Neuronal stem cell (in vitro differentiated cells): ENCODE measurements at places on chromosomes 7 and 10.

DNA sequence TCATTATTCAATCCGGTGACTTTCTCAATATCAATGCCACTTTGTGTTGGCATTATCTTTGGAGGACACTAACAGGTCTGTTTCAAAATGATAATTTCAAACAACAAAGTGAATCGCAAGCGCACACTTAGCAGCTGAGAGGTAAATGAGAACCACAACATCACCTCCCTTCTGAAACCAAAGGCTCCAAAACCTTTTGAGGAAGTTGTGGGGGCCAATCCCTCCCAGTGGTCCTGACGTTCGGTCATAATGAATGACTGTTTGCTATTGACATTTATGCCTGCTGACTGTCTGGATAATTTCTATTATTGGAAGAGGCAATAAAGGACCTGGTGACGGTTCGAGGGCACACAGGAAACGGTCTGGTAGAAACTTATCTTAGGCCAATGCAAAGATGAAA is 1.8 kb downstream of the ADARB2 start:
- no peak for DNase-seq

DNA sequence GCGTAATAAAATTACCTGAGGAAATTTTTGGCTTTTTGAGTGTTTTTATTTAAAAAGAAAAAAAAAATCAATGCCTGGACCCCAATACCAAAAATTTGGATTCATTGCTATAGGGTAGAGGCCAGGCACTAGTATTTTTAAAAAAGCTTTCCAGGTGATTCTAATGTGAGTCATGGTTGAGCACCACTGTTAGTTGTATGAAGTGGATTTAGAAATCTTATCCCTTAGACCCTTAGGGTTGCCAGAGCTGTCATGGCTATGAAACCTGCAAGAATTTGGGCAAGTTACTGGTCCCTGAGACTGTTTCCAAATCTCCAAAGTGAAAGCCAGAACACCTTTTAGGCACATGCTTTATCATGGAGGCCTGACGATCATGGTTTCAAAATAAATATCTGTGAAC is 262.5 kb downstream of the AHR start:
- no peak for DNase-seq

GRCh38 chr10:57897611-57898010 is 370.1 kb downstream of the IPMK start:
- no peak for DNase-seq

DNA sequence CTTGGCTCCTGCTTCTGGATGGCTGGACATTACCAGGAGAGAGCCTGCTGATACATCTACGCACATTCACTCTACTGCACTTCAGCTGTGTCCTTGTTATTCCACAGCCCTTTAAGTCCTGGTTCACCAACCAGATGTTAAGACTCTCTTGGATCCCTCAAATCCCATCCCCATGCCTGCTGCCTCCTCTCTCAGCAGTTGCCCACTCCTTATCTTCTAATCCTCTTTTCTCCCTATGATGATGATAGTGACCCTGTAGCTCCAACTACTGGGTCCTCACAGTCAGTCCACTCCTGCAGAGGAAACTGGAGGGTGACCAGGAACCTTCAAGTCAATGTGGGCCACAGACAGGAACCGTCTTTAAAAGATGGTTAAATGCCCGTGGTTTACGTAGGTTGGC is 96.3 kb upstream of the PDCD4 start:
- no peak for DNase-seq

GRCh38 chr7:33420311-33420940 is 291.1 kb downstream of the BBS9 start:
- no peak for DNase-seq

GRCh38 chr10:29306688-29307087 is 17.8 kb downstream of the LYZL1 start:
- no peak for DNase-seq

GRCh38 chr7:74320645-74321221 is 31.5 kb downstream of the CLIP2 start:
- DNase-seq: no peak

- no peak for DNase-seq
These were observed 177.4 kb downstream of the HECW1 start for GRCh38 chr7:43289826-43290225.

GRCh38 chr7:66925255-66925654 is 4.2 kb downstream of the TMEM248 start:
- DNase-seq: no peak

GRCh38 chr7:151045262-151045661 is 3.1 kb upstream of the ASIC3 start:
- no peak for DNase-seq

GRCh38 chr7:74598558-74598957 is 59.0 kb upstream of the GTF2I start:
- DNase-seq: no peak

- no peak for DNase-seq
These were observed 2.1 kb upstream of the SLC37A3 start for GRCh38 chr7:140400381-140400780.

DNA sequence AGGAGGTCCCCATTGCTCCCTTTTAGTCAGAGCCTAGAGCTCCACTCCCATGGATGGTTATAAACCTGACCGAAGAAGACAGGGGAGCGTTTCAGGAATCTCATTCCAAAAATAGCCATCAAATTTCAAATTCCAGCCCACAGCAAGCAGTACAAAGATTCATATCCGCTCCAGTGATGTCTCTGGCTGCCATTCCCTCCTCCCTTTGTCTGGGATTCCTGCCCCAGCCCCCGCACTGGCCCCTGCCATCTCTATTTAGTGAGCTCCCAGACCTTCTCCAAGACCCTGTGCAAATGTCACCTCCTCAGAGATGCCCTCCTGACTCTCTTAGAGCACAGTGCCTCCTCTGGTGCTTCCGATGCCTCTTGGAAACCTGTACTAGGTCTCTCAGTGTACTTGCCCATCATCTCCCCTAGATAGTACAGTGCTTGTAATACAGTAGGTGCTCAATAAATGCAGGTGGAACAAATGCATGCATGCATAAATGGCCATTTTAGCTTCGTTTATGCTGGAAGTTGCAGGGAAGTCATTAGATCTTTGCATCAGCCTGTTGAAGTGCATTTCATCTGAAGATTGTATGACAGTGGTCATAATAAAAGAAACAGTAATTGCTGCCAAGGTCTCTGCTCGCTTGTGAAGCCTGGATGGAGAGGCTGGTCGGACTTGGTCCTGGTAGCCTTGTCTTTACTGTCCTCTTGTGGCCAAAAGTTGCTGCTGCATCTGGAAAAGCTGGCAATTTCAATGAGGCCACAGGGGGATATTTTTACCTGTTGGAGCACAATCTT is 32.0 kb upstream of the HABP2 start:
- DNase-seq: peak; percentile 62

GRCh38 chr7:135151533-135151932 is 3.7 kb downstream of the TMEM140 start:
- no peak for DNase-seq

GRCh38 chr7:135164357-135165061 is 6.0 kb downstream of the CYREN start:
- no peak for DNase-seq

- no peak for DNase-seq
These were observed 373.6 kb upstream of the GHITM start for GRCh38 chr10:83765731-83766130.
